Myocyte (in vitro differentiated cells): ENCODE measurements at places on chromosomes 6 and 20. TPM values are rescaled to one million over a fixed set of nuclear protein-coding genes. Genes with fewer than 3 reads are reported as not detected.

Gene RNF8
- 14.0 and 21.5 TPM in 2 replicates for total RNA-seq

Gene HSPA1L
- 2.6 and 3.6 TPM in 2 replicates for total RNA-seq

Gene TFAP2D
- not detected in 2 replicates for total RNA-seq

Gene RSPO4
- not detected in 2 replicates for total RNA-seq

Gene SSTR4
- total RNA-seq: not detected in 2 replicates

Gene DLK2
- 3.3 and 6.2 TPM in 2 replicates for total RNA-seq

- DNase-seq: peak; percentile 72
These were observed 842.2 kb downstream of the EPHA7 start for GRCh38 chr6:92577077-92577719.

DNA sequence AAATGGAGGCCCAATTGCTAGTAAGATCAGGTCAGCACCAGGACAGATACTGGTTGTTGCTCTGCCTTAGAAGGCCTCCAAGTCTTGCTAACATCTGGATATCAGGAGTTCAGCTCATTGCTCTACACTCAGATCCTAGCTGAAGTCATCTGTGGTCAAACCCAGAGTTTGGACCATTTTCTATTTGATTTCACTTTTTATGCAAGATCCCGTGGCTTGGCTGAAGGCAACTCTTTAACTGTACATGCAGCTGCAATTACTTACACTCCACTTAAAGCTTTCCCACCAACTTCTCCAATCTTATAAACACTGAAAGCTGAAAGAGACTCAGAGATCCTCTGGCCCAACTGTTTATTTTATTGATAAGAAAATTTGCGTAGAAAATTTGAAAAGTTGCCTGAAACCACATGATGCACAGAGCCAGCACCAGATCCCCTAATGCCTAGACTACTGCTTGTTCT lies 2.7 kb downstream of the SLC17A2 start:
- no peak for DNase-seq

- no peak for DNase-seq
These were observed 1.3 kb downstream of the BPIFA2 start for GRCh38 chr20:33169176-33169794.

DNA sequence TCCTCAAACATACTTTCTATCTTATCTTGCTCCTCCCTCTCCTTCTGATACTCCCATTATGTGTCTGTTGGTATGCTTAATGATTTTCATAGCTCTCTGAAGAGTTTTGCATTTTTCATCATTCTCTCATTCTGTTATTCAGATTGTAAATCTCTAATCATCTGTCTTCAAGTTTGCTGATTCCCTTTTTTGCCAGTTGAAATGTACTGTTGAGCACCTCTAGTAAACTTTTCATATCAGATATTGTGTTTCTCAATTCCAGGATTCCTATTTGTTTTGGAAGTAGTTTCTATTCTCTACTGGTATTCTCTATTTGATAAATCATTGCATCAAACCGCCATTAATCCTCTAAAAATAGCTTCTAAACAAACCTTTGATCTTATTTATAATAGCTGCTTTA lies 387.7 kb downstream of the PAX1 start:
- no peak for DNase-seq

GRCh38 chr6:142679907-142680700 lies 264.9 kb downstream of the HIVEP2 start:
- DNase-seq: peak; percentile 44

GRCh38 chr20:55271371-55271770 lies 733.9 kb downstream of the CBLN4 start:
- no peak for DNase-seq

GRCh38 chr6:159174263-159174969 lies 5.2 kb downstream of the FNDC1 start:
- DNase-seq: peak; percentile 75

DNA sequence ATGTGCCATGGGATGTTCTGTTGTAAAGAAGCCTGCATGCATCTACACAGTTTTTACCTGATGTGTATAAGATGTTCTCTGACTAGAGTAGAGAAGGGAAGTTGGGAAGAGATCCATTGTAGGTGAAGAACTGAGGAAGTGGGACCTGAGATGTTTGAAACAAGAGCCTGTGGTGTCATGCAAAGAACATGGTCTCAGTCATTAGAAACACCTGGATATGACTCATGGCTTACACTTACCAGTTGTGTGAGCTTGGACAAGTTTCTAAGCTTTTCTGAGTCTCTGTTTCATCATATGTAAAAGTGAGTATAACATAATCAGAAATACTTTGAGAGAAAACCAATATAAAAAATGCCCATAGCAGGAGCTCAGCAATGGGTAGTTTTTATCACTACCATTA lies 51.9 kb upstream of the SEC63 start:
- no peak for DNase-seq

DNA sequence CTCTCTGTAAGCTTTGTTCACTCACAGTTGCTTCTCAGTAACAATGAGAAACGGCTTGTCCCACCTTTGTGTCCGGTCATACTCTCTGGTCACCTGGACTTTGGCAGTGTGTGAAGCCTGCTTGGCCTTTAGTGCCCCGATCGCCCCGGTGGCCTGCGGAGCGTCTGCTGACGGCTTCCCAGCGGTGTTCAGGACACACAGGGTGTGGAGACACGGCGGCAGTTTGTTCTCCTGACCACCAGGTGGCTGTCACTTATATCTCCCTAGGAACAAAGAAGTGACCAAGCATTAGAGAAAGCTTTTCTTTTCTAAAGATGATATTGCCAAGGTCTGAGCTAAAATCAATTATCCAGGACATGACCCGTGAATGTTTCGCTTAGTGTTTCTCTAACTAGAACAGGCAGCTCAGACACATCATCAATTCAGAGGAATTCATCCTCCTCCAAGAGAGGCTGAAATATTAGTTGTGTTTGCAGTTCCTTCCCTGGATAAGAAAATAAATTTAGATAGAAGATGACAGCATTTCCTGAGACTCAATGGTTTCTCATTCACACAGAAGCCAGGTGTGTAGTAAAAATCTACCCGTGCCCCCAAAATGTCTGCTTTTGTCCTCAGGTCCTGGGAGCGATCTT lies 167.4 kb upstream of the THBS2 start:
- no peak for DNase-seq

DNA sequence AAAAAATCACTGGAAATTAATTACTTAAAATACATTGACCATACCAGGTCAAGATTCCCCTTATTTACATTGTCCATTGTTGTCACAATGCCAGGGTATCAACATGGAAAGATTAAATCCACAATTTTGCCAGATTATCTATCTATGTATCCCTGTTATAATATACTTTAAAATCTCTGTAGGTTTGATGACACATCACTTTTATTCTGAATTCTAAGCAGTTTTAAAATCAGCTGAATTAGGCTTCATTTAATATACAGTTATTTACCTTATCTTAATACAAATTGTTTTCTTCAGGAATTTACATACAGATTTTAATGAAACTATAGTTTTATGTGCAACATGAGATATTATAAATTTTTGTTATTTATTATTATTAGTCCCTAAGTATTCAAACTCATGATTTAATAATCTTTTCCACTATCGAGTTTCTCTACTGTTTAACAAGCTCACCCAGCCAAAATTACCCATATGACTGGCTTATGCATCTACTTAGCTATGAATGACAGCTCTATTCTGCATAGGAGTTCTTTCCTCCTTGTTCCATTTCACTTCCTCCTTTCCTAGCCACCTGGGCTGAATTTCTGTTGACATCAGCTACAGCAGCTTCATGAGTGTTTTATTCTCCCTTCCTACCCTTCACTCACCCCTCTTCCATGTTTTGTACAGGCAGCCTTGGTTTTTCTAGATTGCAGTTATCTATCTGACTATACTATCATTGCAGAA lies 654.2 kb upstream of the MAP3K7 start:
- no peak for DNase-seq

DNA sequence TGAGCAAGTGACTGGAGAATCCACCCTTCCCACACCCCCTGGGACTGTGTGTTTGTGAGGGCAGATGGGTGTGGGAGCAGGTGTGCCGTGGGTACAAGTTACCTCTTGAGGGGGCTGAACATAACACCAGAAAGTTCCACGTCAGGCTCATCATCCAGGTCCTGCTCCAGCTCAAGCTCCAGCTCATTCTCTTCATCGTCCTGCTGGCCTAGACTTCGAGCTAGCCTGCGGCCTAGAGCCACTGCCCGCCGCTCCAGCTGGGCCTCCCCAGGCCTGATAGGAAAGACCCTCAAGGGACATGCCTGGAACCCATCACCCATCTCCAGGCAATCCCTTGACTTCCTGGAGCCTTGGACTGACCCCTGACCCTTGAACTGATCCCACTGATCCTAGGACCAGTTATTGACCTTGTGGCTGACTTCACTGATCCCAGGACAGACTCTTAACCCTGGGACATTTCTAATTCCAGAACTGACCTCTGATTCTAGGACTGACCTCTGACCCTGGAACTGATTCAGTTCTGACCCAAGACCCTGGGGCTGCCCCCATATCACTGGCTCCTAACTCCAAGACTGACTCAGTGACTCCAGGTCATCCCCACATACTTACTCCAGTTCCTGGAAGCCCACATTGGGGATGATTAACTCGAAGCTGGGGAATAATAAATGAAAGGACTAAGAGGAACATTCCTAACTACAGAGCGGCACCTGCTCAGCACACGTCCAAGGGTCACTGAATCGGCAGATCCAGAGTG lies 11.8 kb upstream of the SPAG4 start:
- DNase-seq: no peak

DNA sequence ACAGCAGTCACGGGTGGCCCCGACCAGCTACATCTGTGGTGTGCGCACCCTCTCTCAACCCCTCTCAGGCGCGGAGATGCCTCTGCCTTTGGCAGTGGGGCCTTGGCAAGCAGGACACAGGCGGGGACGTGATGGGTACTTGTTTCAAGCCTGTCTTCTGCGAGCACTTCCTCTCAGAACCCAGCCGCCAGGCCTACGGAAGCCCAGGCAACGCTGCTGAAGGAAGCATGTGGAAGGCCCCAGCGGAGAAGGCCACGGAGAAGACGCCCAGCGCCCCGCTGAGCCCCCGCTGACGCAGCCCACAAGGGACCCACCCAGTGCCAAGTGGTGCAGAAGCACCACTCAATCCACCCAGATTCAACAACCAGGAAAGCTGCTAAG lies 13.0 kb downstream of the SERPINB6 start:
- no peak for DNase-seq

- DNase-seq: no peak
These were observed 578.2 kb downstream of the MEI4 start for GRCh38 chr6:78231002-78231401.

GRCh38 chr6:84066536-84066935 lies 33.0 kb downstream of the MRAP2 start:
- no peak for DNase-seq

DNA sequence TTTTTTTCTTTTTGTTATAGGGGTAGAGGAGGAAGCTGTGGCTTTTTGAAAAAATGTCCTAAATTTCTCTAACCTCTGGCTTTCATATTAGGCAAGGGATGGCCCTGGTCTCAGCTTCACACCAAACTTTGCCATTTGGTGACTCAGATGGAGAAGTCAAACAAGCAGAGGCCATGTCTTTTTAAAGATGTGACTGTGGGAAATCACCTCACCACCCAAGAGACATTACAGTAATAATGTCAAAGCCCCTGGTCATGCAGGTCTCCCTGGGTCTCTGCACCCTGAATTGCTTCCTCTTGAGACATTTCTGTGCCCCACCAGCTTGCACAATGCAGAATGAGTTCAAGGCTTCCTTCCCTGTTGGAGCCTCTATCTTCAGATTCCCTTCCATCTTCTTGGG lies 39.5 kb upstream of the ADGRF5 start:
- DNase-seq: no peak

- DNase-seq: peak; percentile 75
These were observed at the start of gene SASH1 for GRCh38 chr6:148342350-148343046. SASH1 (plus strand) TSS chr6:148342838; CDS start chr6:148343068, 230 bp downstream.

DNA sequence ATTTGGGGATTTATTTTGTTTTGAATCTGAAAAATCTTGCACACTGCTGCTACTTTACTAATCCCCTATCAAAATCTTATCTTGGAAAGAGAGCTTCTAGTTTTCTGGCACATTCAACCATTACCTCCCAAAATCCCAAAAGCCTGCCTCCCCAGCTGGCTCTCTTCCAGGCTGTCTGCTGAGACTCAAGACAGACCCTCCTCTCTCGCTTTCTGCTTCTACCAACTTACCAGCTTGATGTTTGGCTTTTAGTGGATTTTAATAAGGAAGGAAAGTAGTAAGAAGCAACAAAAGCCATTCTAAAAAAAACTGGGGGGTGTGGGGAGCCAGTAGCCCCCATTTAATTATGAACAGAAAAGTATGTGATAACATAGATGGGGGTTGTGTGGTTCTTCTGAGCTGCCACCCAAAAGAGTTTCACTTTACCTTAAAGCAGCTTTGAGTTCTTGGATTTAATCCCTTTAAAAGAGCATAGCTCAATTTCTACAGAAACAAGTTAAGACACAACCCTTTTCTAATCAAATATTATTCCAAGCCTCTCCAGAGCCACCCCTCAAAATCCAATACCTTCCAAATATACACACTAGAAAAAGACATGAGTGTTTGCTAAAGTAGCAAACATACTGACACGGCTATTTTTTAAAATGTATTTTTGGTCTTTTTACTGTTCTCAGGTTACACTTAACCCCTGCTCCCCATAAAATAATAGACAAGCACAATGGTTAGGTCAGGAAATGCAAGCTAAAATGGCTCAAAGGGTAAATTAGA lies 71.7 kb downstream of the ATP9A start:
- DNase-seq: peak; percentile 26

DNA sequence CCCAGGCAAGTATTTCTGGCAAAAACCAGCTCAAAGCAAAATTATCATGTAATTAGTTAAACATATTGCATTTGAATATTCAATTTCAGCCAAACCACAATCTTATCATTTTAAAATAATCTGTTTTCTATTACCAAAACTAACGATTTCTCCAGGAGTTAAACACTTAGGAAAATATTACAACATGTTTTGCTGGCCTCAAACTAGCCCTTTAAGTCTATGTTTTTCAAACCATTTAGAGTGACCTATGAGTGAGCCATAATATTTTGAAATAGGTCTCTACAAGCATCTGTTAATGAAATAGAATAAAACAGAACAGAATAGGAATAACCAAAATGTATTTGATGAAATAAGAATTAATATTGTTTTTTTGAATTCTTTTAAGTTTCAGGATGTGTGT lies 370.9 kb downstream of the COL12A1 start:
- DNase-seq: no peak

DNA sequence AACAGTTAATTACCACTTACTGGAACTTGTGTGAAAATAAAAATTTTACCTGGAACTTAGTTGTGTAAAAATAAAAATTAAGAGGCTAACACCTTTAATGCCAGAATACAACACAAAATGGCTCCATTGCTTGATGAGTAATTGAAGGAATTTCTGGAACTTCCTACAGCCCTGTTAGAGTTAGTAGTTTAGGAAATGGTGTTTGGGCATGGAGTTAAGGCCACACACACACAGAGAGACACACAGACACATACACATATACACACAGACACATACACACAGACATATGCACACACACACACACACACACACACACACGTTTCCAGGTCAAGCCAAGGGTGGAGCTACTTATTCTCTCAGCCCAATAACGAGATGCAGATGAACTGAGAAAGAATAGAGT lies 20.6 kb upstream of the CST3 start:
- DNase-seq: no peak

GRCh38 chr20:1827974-1828785 lies 67.0 kb upstream of the SIRPA start:
- no peak for DNase-seq

- DNase-seq: no peak
These were observed 94.9 kb downstream of the JARID2 start for GRCh38 chr6:15340775-15341174.

GRCh38 chr6:2061880-2062279 lies 183.5 kb downstream of the GMDS start:
- no peak for DNase-seq

GRCh38 chr20:48635791-48636267 lies 192.0 kb downstream of the PREX1 start:
- peak; percentile 53 for DNase-seq
